ENCODE measurements at places on chromosomes 2 and 18.

- DNase-seq, result no peak
Measured at GRCh38 chr2:29240601-29241000, 125.4 kb downstream of the CLIP4 start.

DNA sequence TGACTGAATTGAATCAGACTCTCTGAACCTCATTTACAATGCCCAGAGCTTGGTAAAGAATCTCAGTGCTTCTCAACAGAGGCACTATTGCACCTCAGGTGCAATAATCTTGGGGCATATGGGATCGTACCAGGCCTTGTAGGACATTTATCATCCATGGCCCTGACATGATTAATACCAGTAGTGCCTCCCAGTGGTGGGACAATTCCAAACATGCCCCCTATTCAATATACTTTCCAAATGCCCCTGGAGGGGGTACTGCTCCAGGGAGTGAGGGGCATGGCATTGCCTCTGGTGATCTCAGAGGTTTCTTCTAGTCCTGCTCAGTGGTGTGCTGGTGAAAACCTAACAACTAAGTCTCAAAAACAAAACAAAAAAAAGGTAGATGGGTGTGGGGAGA lies 174.9 kb upstream of the SMAD2 start:
- DNase-seq, result no peak

- no peak for DNase-seq
Measured at GRCh38 chr18:80167931-80168330, 58.9 kb downstream of the ADNP2 start.

DNA sequence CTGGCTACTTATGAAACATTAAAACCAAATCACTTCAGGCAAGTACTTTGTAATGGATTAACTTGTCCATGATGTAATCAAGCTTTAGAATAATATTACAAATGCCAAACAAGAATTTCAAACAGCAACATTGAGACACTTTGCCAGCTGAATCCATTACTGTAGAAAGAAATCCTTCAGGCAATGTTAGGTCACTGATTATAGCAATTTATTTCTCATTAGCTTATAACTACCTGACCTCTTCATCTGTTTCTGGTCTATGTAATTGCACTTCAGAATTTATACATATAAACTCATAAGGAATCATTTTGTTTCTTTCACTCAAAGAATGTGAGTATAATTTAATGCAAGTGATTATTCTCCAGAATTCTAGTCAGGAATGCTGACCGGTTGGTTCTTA lies 692.6 kb upstream of the TMEFF2 start:
- DNase-seq, result no peak

GRCh38 chr2:84914334-84914733 lies 8.9 kb downstream of the TMSB10 start:
- DNase-seq, result no peak

GRCh38 chr2:23385351-23385747 lies 370 bp downstream of the KLHL29 start:
- no peak for DNase-seq

- DNase-seq, result no peak
Measured at GRCh38 chr2:187877391-187877790, 323.2 kb upstream of the TFPI start.

DNA sequence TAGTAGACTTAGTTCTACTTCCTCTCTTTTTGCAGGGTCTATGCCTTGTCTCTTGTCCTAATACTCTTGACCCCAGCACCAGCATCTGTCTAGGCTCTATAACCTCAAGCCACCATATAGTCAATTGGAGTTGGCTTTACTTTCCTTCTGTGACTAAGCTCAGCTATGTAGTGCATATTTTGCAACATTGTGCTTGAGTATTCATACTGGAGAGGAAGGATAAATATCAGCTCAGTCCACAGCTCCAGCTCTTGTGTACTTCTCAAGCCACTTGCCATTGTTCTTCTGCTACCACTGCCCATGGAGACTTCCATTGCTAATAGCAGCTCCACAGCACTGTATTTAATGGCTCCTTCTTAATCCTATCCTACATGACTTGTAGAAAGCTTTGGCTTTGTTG lies 35.5 kb upstream of the CD28 start:
- no peak for DNase-seq

DNA sequence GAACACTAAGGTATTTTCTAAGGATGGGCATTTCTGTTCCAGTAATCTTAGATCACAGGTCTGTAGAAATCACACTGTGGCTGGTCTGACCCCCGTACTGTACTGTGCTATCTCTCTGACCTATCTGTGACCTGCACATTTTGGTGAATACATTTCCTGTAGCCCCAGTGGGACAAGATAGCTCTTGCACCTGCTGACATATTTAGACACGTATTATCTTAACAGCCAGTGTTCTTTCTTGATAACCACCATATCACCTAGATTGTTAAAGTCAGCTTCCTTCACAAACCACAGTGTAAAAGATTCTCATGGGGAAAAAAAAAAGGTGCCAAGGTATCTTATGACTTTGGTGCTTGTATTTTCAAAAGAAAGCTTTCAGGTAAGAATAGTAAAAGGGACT lies 39.8 kb upstream of the TMEM247 start:
- DNase-seq, result no peak

- DNase-seq, result no peak
Measured at GRCh38 chr18:4077204-4077603, 377.9 kb downstream of the DLGAP1 start.

GRCh38 chr18:34039201-34039600 lies 185.5 kb downstream of the NOL4 start:
- DNase-seq, result no peak

DNA sequence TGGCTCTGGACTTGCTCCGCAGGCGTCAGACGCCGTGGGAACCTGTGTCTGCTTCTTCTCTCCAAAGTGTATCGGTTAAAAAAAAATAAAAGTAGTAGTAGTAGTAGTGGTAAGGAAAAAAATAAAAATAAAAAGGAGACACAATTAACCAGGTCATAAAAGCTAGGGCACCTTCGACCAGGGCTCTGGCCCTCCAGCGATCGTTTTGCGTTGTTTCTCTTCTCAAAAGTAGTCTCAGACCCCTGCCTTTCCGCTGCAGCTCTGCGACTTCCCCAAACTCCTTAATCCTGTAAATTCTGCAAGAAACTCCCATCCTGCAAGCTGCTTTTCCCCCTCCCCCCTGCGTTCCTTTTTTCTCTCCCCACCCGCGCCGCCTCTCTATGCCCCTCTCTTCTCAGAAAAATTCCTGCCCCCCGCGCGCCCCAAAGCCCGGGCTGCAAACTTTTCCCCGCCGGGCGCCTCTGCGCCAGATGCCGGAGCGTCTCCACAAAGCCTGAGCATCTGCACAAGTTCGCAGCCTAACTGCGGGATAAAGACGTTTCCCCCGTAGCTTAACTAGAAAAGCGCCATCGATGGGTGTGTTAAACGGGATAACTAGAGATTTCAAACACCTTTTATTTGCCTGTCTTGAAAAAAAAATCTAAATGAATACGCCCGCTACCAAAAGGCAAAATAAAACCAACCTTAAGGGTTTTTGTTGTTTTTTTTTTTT lies 1.8 kb upstream of the SALL3 start:
- no peak for DNase-seq

GRCh38 chr2:144518748-144519596 lies 947 bp downstream of the ZEB2 start:
- no peak for DNase-seq

GRCh38 chr2:170292415-170292814 lies 114.5 kb downstream of the MYO3B start:
- DNase-seq, result no peak

GRCh38 chr2:207149249-207150213 lies 16.2 kb downstream of the KLF7 start:
- DNase-seq, result no peak

- no peak for DNase-seq
Measured at GRCh38 chr2:66437691-66438497, 3.0 kb downstream of the MEIS1 start.

DNA sequence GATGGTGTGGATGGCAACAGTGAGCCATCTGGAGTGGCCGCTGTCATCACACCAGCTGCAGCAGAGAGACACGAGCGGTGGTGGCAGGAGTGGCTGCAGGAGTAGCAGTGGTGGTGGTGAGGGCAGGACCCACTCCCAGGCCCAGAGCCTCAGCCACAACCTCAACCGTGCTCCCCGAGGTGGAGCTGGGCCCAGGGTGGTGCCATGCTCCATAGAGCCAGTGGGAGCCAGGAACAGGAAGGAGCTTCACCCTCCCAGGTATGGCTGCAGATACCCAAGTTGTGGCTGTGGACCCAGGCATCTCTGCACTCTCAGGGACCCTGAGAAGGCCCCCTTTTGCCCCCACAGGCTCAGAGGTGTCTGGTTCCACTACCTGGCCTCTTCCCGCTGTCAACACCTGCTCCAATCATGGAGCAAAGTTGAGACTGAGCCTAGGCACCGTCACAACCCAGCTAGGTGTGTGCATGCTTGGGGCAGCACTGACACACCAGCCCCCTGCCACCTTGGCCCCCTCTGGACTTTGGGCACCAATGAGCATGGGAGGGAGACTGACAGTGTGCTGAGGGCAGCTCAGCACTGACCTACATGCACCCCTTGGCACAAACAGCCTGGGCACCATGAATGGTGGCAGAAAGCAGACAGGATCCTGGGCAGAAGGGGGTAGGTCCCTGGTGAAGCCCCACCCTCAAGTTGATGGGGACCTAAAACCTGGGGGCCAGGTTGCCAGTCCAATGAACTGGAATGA lies 188.9 kb downstream of the NDUFA10 start:
- no peak for DNase-seq

- DNase-seq, result no peak
Measured at GRCh38 chr18:31649978-31650719, 34.2 kb downstream of the B4GALT6 start.

- DNase-seq, result no peak
Measured at GRCh38 chr18:58552057-58552461, 76.8 kb downstream of the ALPK2 start.

DNA sequence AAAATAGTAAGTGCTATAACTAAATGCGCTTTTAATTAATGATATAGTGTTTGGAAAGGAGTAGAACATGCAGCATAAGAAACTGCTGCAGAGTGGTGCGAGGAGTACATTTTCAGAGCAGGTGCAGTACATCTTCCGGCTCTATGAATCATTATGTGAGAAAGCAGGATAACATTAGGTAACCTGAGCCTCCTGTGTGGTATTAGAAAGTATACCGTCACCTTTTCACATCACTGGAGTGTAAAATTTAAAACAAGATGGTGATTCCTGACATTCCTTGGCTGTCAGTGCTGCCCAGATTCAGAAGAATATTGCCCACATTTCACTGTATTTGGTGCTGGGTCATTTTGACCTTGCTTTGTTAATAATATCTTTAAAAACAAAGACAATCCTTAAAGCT lies 7.8 kb upstream of the DYNC2LI1 start:
- DNase-seq, result no peak

- DNase-seq, result no peak
Measured at GRCh38 chr2:38330754-38331153, 46.3 kb downstream of the ATL2 start.

DNA sequence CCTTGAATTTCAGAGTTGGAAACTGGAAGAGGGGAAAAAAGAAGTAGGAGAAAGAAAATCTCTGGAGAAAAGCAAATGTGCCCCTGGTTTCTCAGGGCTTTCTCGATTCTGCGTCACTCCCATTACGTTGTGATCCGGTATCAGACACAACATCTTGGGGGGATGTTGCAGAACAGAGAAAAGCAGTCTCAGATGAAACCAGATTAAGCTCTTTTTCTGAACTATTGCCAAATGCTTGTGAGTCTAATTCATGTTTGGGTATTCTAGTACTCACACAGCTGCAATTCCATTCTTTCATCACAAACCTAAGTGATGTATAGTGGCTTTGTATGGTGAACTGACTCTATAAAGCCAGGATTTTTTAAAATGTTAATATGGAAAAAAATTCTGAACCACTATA lies 233.2 kb downstream of the TCF4 start:
- no peak for DNase-seq

- DNase-seq, result no peak
Measured at GRCh38 chr2:209305746-209306196, 118.1 kb upstream of the MAP2 start.

- no peak for DNase-seq
Measured at GRCh38 chr2:62303788-62304187, 107.9 kb downstream of the B3GNT2 start.

GRCh38 chr2:126643431-126643830 lies 12.5 kb upstream of the GYPC start:
- no peak for DNase-seq

- DNase-seq, result no peak
Measured at GRCh38 chr18:9416563-9417072, 58.7 kb upstream of the RALBP1 start.

DNA sequence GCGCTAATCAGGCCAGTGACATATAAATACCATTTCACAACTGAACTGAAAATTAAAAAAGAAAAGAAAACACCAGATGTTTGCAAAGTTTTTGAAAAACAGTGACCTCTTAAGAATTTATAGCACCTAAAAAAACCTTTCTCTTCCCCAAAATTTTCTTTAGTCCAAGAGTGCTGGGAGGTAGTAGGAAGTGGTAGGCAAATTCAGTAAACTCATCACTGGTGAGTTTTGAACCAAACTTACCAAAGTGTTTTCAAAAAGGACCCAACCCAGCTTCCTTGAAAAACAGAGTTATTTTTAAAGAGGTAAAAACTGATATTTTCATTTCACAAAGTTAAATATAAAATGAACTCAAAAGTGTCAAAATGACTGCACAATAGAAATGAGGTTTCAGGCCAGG lies 90.4 kb downstream of the TMEM247 start:
- no peak for DNase-seq

DNA sequence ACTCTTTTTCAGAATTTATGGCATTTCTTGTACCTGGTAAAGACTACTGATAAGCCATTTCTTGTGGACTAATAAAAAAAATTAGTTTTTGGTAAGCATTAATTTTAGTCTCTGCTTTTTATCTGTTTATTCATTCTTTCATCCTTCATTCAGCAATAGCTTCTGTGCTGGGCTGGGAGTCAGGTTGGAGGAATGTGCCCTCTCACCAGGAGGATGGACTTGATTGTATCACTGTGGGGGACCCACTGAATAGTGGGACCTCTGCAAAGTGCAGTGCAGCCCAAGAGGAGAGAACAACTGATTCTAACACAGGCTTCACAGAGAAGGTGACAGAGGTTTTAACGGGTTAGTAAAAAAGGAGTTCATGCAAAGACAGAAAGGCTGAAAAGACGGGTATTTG lies 39.1 kb downstream of the CDC42EP3 start:
- no peak for DNase-seq

DNA sequence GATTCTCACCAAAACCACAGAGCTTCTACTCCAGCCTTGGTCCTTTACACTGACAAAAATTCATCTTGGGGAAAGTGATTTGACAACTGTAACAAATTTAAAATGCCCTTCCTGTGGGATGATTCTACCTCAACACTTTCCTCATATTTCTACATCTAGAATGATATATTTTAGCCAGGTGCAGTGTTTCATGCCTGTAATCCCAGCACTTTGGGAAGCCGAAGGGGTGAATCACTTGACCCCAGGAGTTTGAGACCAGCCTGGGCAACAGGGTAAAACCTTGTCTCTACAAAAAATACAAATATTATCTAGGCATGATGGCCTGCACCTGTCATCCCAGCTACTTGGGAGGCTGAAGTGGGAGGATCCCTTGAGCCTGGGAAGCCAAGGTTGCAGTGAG lies 408.6 kb downstream of the CDH7 start:
- no peak for DNase-seq

- no peak for DNase-seq
Measured at GRCh38 chr2:155145758-155146229, 447.3 kb downstream of the KCNJ3 start.

- no peak for DNase-seq
Measured at GRCh38 chr2:233385489-233386044, 31.3 kb downstream of the DGKD start.

All from Panc1 (cell line).